Progenitor cell of endocrine pancreas (in vitro differentiated cells): ENCODE measurements at places on chromosomes 16 and 17.

GRCh38 chr17:50560931-50561745, 623 bp downstream of the CACNA1G start:
- no peak for DNase-seq

DNA sequence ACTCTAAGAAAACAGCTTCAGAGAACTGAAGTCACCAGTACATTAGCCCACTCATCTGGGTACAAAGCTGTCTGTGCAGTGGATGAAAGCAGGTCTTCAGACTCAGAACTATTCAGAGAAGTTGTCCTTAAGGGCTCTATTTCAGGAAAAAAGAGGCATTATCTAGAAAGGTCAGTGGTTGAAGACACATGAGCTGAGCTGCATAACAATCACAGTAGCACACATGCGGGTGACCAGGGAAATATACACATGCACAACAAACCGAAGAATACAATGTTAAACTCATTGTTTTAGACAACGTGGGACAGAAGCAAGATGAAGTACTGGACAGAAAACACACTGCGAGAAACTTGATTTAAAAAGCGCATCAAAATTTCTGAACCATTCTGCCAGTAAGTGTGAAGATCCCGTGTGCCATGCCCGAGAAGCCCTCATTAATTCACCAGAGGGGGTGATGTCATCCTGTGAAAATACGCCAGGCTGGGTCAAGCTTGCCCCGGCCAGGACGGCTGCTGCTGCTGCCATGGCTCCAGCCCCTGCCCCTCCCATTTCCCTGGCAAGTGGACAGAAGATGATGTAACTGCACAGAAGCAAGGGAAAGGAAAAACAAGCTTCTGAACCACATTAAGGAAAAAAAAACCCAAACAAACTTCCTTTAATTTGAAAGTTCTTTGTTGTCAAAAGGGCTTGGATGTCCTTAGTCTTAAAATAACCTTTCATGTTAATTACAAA, 10.1 kb downstream of the DYNC1LI2 start:
- no peak for DNase-seq

DNA sequence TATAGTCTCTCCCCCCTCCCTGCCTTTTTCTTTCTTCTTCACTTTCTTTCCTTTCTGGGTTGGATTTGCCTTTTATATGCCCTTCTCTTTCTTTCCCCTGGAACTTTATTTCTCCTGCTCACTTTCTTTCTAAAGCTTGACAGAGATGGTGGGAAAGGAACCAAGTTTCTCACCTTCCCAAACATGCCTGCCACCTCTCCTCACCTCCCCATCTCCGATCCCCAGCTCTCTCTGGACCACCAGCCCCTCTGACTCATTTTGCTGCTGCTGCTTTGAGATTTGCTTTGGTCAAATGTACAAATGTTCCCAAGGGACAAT, 6.7 kb upstream of the LHX1 start:
- no peak for DNase-seq

DNA sequence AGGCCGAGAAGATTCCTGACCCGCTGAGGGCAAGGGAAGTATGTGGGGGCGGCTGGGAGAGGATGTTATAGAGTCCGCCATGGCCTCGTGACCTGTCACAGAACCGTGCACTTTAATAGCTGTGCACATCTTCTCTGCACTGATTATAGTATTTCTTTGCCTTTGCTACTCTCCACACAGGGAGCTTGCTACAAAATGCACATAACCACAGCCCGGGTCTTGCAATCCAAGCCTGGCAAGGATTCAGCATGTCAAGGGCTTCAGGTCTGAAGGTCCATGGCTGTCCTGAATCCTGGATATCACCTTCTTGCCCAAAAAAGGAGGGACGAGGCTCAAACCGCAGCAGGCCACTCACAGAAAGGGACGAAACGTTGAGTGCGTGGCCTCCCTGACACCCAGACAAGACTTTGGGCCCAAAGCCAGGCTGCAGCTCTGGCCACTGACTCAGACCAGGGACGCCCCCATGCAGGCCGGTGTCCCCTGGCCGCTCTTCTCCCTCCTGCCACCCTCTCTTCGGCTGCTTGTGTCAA, 43.7 kb downstream of the USP22 start:
- no peak for DNase-seq
